ENCODE measurements at places on chromosomes 1 and 21.

GRCh38 chr1:177448036-177448615, 277.4 kb downstream of the BRINP2 start:
- DNase-seq: no peak

- DNase-seq: no peak
These were observed 95.5 kb upstream of the MARK1 start for GRCh38 chr1:220432408-220432807.

DNA sequence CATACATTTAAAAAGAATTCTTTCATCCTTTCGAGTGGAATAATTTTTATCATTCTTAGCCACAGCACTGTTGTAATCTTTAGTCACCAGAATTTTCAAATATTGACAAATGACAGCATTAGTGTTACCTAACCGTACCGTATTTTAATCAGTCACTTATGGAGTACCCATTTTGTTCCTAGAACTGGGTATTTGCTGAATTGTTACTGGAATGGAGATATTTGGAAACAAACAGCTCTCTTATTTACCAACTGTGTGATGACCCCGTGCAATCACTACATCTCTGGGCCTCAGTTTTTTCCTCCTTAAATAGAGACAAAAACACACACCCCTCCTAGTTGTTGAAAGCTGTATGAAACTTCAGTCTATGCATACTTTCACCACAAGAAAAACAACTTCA, 7.9 kb upstream of the XCL2 start:
- DNase-seq: no peak

DNA sequence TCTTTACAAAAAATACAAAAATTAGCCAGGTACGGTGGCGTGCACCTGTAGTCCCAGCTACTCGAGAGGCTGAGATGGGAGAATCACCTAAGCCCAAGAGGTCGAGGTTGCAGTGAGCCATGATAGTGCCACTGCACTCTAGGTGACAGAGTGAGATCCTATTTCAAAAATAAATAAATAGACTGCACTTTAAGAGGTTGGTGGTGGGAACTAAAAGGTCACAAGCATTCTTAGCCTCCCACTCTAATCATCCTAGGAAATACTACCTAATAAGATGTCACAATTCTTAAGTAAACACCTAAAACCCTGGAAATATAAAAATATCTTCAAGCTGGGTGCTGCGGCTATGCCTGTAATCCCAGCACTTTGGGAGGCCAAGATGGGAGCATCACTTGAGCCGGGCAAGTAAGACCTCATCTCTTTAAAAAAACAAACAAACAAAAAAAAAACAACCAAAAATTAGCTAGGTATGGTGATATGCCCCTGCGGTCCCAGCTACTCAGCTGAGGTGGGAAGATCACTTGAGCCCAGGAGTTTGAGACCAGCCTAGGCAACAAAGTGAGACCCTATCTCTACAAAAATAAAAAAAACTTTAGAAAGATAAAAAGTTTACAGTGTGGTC, 4.1 kb downstream of the DCAF8 start:
- no peak for DNase-seq

DNA sequence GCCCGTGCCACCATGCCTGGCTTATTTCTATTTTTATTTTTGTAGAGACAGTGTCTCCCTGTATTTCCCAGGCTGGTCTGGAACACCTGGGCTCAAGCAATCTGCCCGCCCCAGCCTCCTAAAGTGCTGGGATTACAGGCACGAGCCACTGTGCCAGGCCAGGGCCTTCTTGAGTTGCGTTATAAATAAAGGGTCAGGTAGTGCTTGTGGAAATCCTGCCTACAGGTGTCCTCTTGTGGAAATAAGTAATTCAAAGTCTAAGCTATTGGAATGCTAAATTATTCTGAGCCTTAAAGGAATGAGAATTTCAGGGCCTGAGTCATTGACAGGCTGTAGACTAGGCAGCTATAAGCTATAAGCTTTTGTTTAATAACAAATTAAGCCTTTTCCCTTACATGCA, 8.1 kb upstream of the SFT2D2 start:
- no peak for DNase-seq
